ENCODE measurements at places on chromosomes 1 and 21. TPM values are rescaled to one million over a fixed set of nuclear protein-coding genes. Genes with fewer than 3 reads are reported as not detected.

DNA sequence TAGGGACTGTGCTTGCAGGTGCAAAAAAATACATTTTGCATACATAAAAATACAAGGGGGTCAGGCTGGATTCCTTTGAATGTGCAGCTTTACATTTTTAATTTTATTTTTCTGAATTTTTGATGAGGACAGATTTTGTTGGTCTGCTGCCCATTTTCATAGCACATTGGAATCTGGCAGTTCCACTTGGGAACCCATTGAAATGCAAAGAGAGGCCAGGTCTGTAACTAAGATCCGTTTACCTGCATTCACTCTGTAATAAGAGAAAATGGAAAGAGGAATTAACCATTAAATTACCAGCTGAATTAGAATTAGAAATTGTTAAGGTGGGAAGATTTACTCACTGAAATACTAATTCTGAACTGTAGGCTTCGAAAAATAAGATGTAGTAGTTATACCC is 221.6 kb downstream of the DAB1 start:
- DNase-seq = no peak

Gene LAMB3
- 3.6 TPM for total RNA-seq

Gene ANKRD34A
- total RNA-seq = 1.6 TPM

- no peak for DNase-seq
Measured at GRCh38 chr1:29551123-29551936, 315.0 kb downstream of the PTPRU start.

GRCh38 chr21:26888931-26889330 is 43.7 kb upstream of the ADAMTS1 start:
- peak; percentile 63 for DNase-seq

Gene DUSP23
- 99.7 TPM for total RNA-seq

Gene FNDC10
- 1.0 TPM for total RNA-seq

Gene DNASE2B
- 0.88 TPM for total RNA-seq

Measured in thyroid gland (tissue), 4 donors.